ENCODE measurements at places on chromosomes 1 and 21.
A peak's percentile ranks its signal among the peaks of the same experiment; 100 is the strongest.

GRCh38 chr1:34115233-34115632, 49.8 kb downstream of the CSMD2 start:
- no peak for DNase-seq

DNA sequence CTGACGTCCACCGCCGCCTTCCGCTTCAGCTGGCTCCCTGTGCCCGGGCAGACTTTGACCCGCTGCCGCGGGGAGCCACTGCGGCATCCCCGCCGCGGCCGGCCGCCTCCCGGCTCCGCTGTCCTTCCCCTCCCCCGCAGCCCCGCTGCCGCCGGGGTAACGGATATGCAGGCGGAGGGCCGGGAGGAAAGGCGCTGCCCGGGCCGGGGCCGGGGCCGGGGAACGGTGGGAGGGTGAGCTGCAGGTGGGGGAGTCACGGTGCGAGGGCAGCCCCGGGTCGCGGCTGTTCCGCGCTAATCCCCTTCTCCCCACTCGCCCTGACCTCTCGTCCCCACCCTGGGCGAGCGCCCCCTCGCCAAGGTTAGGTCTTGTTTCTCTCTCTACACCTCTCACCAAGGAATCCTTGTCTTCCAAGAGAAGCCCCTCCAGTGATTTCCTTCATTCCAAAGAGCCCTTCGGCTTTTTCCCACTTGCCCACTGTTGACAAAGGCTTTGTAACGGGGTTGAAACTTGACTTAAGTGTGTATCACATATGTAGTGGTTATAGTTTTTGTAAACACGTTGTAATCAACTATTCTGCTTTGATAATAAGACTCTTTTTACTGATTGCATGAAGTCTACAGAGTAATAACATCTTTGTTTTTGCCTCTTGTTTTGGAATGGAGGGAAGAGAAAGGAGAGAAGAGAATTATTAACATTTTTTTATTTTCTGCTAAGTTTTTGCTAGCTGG, 669 bp downstream of the XPR1 start:
- peak; percentile 71 for DNase-seq

GRCh38 chr1:64765826-64766225, 21.0 kb downstream of the RAVER2 start:
- DNase-seq: no peak

GRCh38 chr1:30677471-30677870, 45.9 kb downstream of the MATN1 start:
- no peak for DNase-seq

GRCh38 chr1:16099412-16099811, 26.0 kb upstream of the FAM131C start:
- no peak for DNase-seq

GRCh38 chr21:24375201-24375600, 1232.1 kb downstream of the MRPL39 start:
- peak; percentile 18 for DNase-seq

DNA sequence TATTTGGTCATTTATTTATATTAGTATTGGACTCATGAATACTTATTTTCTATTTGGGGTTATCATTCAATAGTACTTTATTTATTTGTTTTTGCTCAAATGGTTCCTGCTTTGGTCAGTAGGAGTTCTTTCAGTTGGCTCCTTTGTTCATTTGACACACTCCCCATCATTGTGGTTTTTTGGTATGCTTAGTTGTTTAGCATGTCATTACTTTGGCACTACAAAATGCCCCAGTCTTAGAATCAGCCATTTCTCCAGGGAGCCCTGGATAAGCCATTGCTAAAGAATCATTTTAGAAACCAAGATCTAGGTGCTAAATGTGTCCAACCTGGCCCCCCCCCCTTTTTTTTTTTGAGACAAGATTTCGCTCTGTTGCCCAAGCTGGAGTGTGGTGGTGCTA, 61.7 kb upstream of the MRPS6 start:
- DNase-seq: no peak

GRCh38 chr1:38131024-38131585, 84.5 kb upstream of the POU3F1 start:
- DNase-seq: no peak

- no peak for DNase-seq
Observed at GRCh38 chr1:106536741-106537140, 519.7 kb upstream of the PRMT6 start.

DNA sequence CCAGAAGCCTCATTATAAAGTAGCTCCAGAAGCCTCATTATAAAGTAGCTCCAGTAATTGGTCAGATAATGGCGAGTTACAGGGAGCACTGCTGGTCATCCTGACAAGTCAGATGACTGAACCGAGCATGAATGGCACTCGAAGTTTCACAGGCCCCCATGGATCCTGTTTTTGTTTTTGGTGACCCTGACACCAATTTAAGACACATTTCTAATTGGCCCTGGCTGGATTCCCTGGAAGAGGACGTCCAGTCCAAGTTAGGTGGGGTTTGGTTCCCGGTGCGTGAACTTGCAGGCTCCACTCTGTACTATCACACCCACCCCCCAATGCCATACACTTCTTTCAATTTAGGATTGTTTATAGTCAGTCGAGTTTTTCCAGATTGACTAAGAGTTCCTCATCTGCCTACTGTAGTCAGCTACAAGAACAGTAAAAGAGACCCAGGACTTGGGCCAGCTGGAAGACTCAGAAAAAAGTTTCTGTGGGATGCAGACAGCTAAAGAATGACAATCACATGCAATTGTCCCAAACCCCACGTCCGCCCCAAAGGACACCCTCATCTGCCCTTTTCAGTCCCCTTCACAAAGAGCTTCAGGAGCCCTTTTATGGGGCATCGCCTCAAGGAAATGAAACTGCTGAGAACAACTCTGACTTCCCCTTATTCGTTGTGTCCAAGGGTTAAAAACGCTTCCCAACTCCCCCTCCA, 2.7 kb downstream of the DHRS3 start:
- no peak for DNase-seq

GRCh38 chr1:201405484-201405831, 6.3 kb upstream of the LAD1 start:
- DNase-seq: no peak

DNA sequence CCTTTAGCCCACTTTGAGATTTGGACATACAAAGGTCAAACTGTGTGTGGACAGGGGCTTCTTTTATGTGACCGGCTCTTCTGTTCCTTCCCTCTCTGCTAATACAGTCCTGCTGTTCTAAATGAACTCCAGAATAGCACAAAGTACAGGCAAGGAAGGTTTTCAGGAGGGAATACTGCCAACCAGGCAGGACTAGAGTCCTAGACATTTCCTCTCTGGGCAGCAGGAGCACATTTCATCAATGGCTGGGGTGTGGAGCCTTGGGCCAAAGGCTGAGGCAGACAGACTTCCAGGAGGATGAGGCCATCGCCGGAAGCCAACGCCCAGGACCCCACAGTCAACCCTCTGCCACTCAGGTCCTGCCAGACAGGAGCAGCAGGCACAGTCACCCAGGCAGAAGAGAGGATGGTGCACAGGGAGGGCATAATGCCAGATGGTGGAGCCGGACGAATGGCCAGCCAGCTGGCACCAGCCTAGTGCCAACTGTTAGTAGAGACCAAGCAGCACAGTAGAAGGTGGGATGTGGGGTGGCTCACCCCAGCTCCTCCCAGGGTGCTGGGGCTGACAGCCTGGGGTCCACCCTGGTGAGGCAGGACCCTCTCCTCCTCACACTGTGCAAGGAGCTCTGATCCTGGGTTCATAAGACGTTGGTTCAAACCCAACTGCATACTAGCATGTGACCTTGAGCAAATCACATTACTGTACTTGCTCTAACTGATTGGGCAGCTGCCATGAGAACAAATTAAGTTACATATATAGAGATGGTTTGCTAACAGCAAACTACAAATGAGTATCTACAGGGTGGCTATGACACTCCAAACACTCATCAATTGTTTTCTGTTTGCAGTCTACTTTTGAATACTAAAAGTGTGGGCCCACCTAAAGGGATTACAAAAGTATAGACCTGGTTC, 410.7 kb downstream of the SIPA1L2 start:
- no peak for DNase-seq
